ENCODE measurements at places on chromosomes 5 and 9. TPM values are rescaled to one million over a fixed set of nuclear protein-coding genes. Genes with fewer than 3 reads are reported as not detected.

The CCL28 gene
- 3.7 TPM for polyA plus RNA-seq

DNA sequence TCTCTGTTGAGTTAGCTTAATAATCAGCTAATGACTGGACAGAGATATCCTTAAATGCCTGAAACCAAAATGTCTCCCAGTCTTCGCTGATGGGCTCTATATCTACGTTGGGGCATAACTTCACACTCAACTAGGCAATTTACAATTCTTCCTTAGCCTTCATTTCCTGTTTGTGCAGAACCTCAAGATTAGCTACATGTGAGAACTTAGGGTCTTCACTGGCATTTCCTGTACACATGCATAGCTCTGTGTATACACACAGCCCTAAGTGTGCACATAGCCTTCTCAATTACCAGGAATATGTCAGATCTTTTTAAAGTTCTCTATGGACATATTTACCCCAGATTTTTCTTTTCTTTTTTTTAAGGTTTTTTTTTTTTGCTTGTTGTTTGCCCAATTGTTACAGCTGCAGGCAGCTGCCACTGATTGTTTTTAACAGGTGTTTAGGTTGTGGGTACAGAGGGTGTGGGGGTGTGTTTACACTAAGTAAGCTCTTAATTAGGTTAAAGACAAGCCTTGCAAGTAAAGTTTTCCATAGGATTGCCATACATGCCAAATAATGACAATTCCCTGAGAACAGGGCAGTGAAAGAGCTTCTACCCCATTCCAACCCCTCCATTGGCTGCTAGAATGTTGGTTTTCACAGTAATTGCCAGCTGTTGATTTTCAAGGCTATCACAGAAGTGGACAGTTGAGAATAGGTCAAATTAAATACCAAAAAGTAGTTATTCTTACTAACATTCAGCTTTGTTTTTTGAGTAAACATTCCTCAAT lies 441.0 kb downstream of the TLE4 start:
- no peak for DNase-seq
- H3K4me3 ChIP-seq: no peak overlapping the region
- no peaks in the 10 kb centered on the region for H3K27me3 ChIP-seq
- H3K27ac ChIP-seq: no peak overlapping the region
- H3K36me3 ChIP-seq: no peaks in the 10 kb centered on the region

DNA sequence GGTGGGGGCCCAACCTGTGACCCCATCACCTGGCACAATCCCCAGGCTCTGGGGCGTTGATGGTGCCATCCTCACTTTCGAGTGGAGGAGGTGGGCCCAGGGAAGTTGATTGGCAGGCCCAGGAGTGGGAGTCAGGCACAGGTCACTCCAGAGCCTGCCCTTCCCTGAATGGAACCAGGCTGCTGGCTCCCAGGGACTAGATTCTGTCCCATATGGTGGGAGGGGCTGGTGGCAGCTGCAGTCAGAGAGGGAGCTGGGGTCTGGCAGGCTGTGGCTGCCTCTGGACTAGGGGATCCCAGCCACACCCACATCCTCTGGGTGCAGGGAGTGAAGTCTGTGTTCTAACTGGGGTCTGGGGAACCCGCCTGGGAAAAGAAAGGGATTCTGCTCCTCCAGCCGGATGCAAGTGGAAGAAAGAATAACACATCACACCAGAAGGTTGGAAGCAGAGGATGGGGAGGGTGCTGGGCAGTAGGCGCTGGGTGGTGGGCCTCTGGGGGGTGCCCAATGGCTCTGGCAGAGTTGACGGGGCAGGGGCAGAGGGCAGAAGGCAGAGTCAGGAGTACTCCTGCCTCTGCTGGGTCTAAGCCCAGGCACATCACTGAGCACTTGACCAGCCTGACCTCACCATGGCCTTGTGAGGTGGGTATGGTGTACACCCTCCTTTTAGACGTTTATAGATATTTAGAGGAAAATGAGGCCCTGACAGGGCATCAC lies 25.8 kb downstream of the CEL start:
- H3K4me3 ChIP-seq: no peak overlapping the region
- H3K36me3 ChIP-seq: no peaks in the 10 kb centered on the region
- H3K27me3 ChIP-seq: no peaks in the 10 kb centered on the region
- DNase-seq: no peak
- H3K4me1 ChIP-seq: no peaks in the 10 kb centered on the region

The FRMPD1 gene
- polyA plus RNA-seq: 0.10 TPM

GRCh38 chr5:58887311-58887710 lies 304.4 kb downstream of the RAB3C start:
- no peaks in the 10 kb centered on the region for H3K4me1 ChIP-seq
- no peaks in the 10 kb centered on the region for H3K36me3 ChIP-seq
- H3K27ac ChIP-seq: peak overlapping the region; percentile 69
- no peak for DNase-seq
- H3K27me3 ChIP-seq: no peaks in the 10 kb centered on the region

GRCh38 chr5:77449981-77450380 lies 42.1 kb downstream of the WDR41 start:
- peaks cover 94% of the 10 kb centered on the region for H3K36me3 ChIP-seq
- DNase-seq: no peak
- no peak overlapping the region for H3K4me3 ChIP-seq
- H3K27me3 ChIP-seq: no peaks in the 10 kb centered on the region

GRCh38 chr9:96447406-96447805 lies 2.6 kb upstream of the HABP4 start:
- no peak for DNase-seq
- H3K4me3 ChIP-seq: no peak overlapping the region
- peaks cover 12% of the 10 kb centered on the region for H3K4me1 ChIP-seq
- no peak overlapping the region for H3K27ac ChIP-seq
- H3K36me3 ChIP-seq: no peaks in the 10 kb centered on the region
- H3K27me3 ChIP-seq: no peaks in the 10 kb centered on the region

DNA sequence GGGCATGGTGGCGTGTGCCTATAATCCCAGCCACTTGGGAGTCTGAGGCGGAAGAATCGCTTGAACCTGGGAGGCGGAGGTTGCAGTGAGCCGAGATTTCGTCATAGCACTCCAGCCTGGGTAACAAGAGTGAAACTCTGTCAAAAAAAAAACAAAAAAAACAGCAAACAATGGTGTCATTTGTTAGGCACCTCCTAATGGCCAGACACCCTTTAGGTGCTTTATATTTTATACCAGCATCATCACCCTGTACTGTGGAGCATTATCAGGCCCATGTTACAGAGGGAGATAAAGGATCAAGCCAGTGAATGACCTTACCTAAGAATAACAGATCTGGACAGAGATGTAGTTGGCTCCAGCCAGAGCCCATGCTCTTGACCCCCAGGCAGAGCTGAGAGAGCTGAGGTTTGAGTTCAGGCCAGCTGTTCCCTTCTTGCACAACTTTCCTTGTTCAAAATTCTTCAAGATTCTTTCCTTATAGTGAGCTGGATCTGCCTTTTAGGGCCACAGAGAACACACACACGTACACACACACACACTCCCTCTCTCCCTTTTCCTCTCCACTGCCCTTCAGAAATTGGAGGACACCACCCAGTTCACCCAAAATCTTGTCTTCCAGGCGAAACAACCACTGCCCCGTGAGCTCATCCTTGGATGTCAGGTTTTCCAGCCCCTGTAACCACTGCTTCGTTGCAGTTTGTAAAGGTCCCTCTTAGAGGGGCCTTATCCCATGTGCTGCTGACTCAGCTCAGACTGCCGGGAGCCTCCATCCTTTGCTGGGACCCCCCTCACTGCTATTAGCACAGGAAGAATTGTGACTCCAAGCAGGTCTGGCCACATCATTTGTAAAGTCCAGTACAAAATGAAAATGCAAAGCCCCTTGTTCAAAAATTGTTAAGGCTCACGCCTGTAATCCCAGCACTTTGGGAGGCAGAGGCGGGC lies 10.4 kb upstream of the PTGES start:
- H3K4me3 ChIP-seq: no peak overlapping the region
- peak overlapping the region; percentile 79 for H3K27ac ChIP-seq
- no peaks in the 10 kb centered on the region for H3K36me3 ChIP-seq
- H3K4me1 ChIP-seq: peaks cover 25% of the 10 kb centered on the region
- DNase-seq: no peak
- H3K27me3 ChIP-seq: no peaks in the 10 kb centered on the region

DNA sequence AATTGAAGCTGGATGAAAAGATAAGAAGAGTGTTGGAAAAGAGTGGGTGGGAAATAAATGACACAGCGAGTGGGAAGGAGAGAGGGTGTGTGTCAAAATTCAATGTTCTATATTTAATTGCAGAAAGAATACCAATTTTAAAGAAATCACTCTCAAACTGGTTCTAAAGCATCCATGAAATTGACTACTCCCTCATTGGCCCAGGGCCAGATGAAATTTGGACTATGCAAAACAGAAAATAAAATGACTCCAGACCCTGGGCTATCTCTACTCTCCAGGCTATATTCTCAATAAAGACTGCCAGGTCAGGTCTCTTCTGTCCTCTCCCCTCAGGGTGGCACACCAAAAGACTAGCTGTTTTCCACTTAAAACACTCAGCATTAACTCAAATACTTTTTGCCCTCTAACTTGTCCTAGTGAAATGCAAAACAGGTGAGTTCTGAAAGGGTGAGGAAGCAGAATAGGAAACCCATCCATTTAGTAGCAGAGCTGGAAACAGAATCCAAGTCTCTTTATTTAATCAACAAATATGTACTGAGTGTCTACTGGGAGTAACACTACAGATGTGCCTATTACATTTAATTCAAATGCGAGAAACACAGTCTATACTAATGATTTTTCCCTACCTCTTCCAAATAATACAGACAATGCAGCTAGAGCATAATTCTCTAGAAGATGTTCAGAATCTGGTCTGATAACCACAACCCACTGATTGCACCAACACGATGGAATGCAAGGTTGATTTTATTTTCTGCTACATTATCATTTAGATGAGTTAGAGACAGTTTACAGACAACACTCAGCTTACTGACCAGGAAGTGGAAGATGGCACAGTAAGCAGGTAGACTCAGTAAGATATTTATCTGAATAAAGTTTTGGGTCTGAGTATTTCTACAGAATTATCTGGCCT lies 42.1 kb downstream of the EFCAB9 start:
- H3K4me3 ChIP-seq: no peak overlapping the region
- H3K27me3 ChIP-seq: no peaks in the 10 kb centered on the region
- peaks cover 18% of the 10 kb centered on the region for H3K36me3 ChIP-seq
- DNase-seq: no peak

- H3K4me3 ChIP-seq: no peak overlapping the region
- no peak overlapping the region for H3K27ac ChIP-seq
- no peaks in the 10 kb centered on the region for H3K36me3 ChIP-seq
- H3K27me3 ChIP-seq: no peaks in the 10 kb centered on the region
- H3K4me1 ChIP-seq: no peaks in the 10 kb centered on the region
Measured at GRCh38 chr5:112649882-112650281, 87.8 kb upstream of the APC start.

DNA sequence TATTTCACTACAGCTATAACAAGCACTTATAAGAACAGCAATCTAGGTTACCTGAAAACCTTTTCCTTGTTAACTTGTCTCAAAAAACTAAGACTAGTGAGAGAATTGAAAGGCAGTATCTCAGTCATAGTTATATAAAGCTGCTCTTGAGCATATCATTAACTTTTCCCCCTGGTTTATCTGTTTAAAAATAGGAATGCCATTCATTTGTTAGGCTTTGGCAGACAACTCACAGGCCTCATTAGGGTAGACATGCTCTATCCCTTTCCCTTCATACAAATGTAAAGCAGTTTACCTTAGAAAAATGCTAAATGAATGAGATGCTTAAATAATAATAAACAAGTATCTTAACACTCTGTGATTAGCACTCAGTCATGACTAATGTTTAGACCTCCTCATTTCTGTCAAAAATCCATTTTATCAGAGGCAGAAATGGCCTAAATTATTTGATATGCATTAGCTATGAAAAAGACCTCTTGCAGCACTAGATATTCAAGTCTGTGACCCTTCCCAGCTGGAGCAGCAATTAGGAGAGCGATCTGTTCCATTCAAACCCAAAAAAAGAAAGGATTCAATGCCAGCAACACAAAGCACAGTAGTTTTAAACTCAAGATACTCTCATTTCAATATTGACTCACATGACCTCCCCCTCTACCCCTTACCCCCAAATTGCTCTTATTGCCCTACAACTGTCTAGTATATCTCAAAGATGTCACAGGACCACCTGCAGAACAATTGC lies 1578.8 kb upstream of the WWC1 start:
- H3K4me3 ChIP-seq: no peak overlapping the region
- H3K4me1 ChIP-seq: no peaks in the 10 kb centered on the region
- no peak for DNase-seq
- H3K27me3 ChIP-seq: no peaks in the 10 kb centered on the region
- no peaks in the 10 kb centered on the region for H3K36me3 ChIP-seq
- H3K27ac ChIP-seq: no peak overlapping the region

The TAS2R1 gene
- polyA plus RNA-seq: not detected

GRCh38 chr9:6024035-6024554 lies 8.7 kb upstream of the RANBP6 start:
- H3K27me3 ChIP-seq: no peaks in the 10 kb centered on the region
- H3K4me1 ChIP-seq: peaks cover 6% of the 10 kb centered on the region
- no peak for DNase-seq
- H3K27ac ChIP-seq: no peak overlapping the region

DNA sequence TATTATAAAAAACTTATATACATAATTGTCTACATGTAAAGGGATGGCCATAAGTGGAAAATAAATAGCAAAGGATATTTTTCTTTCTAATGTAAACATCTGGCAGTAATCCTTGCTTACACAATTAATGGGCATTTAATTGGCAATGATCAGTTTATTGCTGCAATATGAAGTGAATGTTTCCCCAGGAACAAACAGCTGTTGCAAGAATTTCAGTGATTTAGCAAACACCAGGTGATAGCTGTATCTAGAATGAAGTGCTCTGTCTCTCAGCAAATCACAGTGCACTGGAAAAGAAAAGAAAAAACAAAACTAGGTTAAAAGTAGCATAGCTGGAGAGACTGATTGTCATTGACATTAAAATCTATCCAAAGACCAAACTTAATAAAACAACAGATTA lies 594.5 kb upstream of the ARRDC3 start:
- H3K36me3 ChIP-seq: no peaks in the 10 kb centered on the region
- no peak for DNase-seq
- no peak overlapping the region for H3K4me3 ChIP-seq
- H3K27ac ChIP-seq: no peak overlapping the region
- H3K27me3 ChIP-seq: no peaks in the 10 kb centered on the region
- no peaks in the 10 kb centered on the region for H3K4me1 ChIP-seq

- H3K4me1 ChIP-seq: no peaks in the 10 kb centered on the region
- no peak for DNase-seq
- no peaks in the 10 kb centered on the region for H3K27me3 ChIP-seq
- H3K27ac ChIP-seq: no peak overlapping the region
- no peaks in the 10 kb centered on the region for H3K36me3 ChIP-seq
- no peak overlapping the region for H3K4me3 ChIP-seq
Measured at GRCh38 chr5:109998726-109999125, 309.0 kb downstream of the MAN2A1 start.

The ZNF354C gene
- polyA plus RNA-seq: 2.0 TPM

DNA sequence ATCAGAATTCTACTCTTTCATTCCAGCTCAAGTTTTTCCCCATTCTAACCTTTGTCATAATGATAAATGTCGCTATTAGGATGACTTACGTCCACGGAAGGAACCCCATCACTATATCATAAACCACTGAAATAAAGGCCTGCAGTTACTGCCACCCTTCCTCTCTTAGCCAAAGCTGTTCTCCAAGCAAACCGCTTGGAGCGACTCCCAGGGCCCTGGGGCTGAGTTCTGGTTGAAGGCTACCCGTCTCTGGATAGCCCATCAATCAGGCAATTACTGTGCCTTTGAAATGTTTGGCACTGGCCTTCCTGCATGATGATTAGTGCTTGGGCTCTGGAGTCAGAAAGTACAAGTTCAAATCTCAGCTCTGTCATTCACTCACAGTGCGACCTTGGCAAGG lies 386.0 kb downstream of the SPOCK1 start:
- H3K36me3 ChIP-seq: no peaks in the 10 kb centered on the region
- H3K27ac ChIP-seq: no peak overlapping the region
- H3K27me3 ChIP-seq: no peaks in the 10 kb centered on the region
- no peak overlapping the region for H3K4me3 ChIP-seq

GRCh38 chr5:76690704-76691466 lies 25.0 kb upstream of the F2R start:
- no peaks in the 10 kb centered on the region for H3K36me3 ChIP-seq
- no peaks in the 10 kb centered on the region for H3K4me1 ChIP-seq
- no peak for DNase-seq
- H3K4me3 ChIP-seq: no peak overlapping the region
- H3K27me3 ChIP-seq: no peaks in the 10 kb centered on the region

Data from spleen (tissue), 13 donors.